ENCODE measurements at places on chromosomes 1 and 21. TPM values are rescaled to one million over a fixed set of nuclear protein-coding genes. Genes with fewer than 3 reads are reported as not detected.

Gene CCDC27
- not detected for total RNA-seq

Gene OR10Z1
- not detected for total RNA-seq

Gene SLC45A1
- 3.0 TPM for total RNA-seq

Gene KRTAP20-3
- total RNA-seq, result not detected

Gene CD1E
- total RNA-seq, result not detected

Gene BARHL2
- not detected for total RNA-seq

Gene OR2T29
- total RNA-seq, result not detected

All from A549 treated with RU486 at 1 μM for 4 hours (cell line).